ENCODE measurements at places on chromosomes 6 and 20. TPM values are rescaled to one million over a fixed set of nuclear protein-coding genes. Genes with fewer than 3 reads are reported as not detected.

Gene PRSS16
- 10.2 TPM for total RNA-seq

Gene ZNF391
- total RNA-seq, result 1.5 TPM

Gene BIRC7
- not detected for total RNA-seq

Gene KCNG1
- total RNA-seq, result 24.3 TPM

Gene COL12A1
- 301 TPM for total RNA-seq

Gene HLA-DOB
- total RNA-seq, result 3.0 TPM

Gene REM1
- not detected for total RNA-seq

Gene TMEM74B
- not detected for total RNA-seq

Measured in placental epithelial cell (primary cell).